ENCODE measurements at places on chromosomes 16 and 17.

GRCh38 chr16:81204798-81205680 lies 33.5 kb upstream of the BCO1 start:
- DNase-seq, result peak; percentile 66

GRCh38 chr16:88744577-88745521 lies 38.5 kb downstream of the CTU2 start:
- no peak for DNase-seq

GRCh38 chr17:78384479-78385175 lies 6.2 kb downstream of the PGS1 start:
- DNase-seq, result no peak

- DNase-seq, result no peak
Measured at GRCh38 chr17:73733517-73733916, 89.3 kb upstream of the SDK2 start.

- DNase-seq, result no peak
Measured at GRCh38 chr17:15303851-15304250, 37.5 kb downstream of the TEKT3 start.

DNA sequence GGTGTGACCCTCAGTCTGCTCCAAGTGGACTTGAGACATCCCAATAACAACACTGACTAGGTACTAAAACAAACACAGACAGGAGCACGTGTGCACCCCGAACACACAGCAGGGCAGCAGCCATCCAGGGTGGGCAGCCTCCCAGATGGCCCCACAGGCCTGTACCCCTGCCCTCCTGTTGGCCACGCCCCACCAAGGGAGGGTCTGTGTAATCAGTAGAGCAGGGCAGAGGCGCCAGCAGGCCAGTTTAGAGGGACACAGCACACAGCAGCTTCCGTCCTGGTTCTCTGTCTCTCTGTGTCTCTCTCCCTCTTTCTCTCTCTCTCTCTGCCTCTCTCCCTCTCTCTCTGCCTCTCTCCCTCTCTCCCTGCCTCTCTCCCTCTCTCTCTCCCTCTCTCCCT lies 21.4 kb downstream of the ACTG1 start:
- no peak for DNase-seq

- DNase-seq, result no peak
Measured at GRCh38 chr17:4073983-4074830, 68.6 kb downstream of the ZZEF1 start.

- no peak for DNase-seq
Measured at GRCh38 chr17:76783146-76783545, 45.2 kb downstream of the MFSD11 start.

DNA sequence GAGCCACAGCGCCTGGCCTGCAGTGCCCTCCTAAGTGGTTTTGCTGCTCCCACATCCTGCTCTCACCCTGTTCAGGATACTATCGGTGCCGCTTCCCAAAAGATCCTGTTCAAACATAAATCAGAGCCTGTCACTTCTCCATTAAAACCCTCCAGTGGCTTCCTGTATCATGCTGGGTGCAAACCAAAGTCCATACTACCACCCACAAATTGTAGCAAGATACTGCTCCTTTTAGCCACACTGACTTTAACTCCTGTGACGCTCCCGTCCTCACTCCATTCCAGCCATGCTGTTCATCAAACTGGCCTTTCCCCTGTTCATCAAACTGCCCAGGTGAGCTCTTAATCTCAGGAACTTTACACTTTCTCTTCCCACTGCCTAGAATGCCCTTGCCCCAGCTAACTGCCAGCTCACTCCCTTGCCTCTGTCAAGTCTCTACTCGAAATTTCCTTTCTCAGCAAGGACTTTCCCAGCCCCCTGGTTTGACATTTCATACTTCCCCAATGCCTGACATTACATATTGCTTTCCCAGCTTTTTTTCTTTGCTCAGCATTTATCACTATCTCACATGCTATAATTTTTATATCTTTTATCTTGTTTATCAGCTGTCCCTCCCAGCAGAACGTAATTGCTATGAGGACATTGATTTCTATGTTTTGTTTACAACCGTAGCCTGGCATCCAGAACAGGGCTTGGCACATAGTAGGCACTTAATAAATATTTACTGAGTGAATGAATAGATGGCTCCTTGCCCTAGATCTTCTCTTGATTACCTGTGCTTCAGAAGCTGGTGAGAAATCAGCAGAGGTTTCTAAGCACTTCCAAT lies 44.3 kb upstream of the SMURF2 start:
- no peak for DNase-seq

- DNase-seq, result no peak
Measured at GRCh38 chr17:48498164-48498850, 32.5 kb downstream of the HOXB1 start.

- DNase-seq, result no peak
Measured at GRCh38 chr16:2529061-2529931, 1.9 kb downstream of the CEMP1 start.

- no peak for DNase-seq
Measured at GRCh38 chr16:80085606-80086005, 455.2 kb upstream of the DYNLRB2 start.

DNA sequence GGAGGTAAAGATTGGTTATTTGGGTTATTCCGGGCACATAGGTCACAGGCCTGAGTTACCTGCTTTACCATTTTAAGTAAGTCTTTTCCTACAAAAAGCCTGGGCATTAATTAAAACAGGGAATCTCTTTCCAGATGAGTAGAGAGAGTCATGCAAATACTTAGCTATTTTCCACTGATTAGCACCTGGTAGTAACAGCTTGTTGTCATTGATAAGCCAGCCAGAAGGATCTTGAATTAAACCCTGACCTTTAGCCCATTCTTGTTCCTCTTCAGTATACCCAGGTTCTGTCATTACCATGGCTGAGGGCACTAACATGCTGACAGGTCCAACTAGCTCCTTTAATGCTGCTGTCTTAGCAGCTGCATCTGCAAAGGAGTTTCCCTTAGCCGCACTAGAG lies 44.4 kb upstream of the ARL4D start:
- DNase-seq, result no peak

DNA sequence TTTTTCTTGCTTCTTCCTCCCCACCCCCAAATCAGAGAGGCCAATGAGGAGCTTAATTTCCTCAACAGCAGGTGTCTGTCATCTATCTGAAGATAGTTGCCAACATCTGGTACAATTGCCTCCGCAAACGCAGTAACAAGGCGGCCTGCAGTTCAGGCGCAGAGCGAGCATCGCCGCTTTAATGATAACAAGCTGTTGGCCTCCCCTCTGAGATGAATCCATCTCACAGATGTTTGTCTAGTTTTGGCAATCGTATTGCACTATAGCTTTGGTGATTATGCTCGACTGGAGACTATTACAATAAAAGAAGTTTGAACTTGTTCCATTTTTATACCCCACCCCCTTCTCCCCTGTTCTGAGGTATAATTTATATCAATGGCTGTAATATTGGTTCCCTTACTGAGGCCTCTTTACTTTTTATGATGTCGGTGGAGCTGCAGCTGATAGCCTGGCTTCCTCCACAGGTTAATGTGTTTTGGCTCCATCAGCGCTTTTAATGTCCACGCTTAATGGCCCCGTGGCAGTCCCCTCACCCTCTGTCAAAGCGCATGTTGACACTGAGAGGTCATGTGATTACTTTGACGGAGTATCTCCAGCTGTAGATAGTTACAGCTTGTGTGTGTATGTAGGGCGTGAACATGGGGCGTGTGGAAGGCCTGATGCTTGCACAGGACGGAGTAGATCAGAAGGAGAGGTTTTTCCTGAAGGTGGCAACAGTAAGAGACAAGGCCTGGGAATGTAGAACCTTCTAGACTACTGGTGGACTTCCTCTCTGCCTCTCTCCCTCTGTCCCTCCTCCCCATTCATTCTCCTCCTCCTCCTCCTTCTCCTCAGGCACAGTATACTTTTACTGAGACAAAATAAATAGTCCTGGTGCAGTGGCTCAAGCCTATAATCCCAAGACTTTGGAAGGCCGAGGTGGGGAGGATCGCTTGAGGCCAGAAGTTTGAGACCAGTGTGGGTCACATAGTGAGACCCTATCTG lies 164.7 kb downstream of the MSI2 start:
- DNase-seq, result no peak

DNA sequence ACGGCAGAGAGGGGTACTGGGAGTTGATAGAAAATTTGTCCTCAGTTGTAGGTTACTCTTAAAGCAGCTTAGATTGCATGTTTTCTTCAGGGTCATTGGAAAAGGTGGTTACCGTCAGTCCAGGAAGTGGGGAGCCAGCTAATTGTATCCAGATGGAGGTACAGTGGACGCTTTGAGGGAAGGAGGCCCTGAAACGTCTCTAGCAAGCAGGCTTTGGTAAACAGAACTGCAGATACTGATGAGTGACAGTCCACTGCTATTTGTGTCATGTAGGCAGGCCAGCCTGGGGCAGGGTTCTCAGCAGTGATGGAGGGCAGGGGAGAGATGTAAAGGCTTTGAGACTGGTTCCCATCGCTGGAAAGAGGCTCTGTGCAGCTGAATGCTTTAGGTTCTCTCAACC lies 30.2 kb upstream of the ST6GALNAC1 start:
- DNase-seq, result peak; percentile 63

GRCh38 chr16:17474037-17474436 lies 3.3 kb upstream of the XYLT1 start:
- no peak for DNase-seq

GRCh38 chr16:88113545-88114045 lies 162.4 kb downstream of the BANP start:
- DNase-seq, result no peak

- DNase-seq, result no peak
Measured at GRCh38 chr17:18111330-18111971, 2.9 kb downstream of the MYO15A start.

DNA sequence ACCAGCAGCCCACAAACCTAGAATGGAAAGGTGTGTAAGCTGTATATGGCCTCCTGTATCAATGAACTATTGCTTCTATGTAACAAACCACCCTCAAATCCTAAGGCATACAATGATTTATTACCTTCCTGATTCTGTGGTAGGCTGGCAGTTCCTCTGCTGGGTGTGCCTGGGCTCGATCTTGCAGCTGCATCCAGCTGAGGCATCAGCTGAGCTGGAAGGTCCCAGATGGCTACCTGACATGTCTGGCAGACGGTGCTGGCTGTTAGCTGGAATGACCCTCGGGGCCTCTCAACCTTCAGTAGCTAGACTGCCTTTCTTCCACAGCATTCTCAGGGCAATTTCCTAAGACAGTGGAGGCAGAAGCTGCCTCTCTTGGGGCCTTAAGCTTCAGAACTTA lies 152.7 kb downstream of the RAB11FIP4 start:
- DNase-seq, result no peak

GRCh38 chr17:50918933-50919296 lies 52.8 kb upstream of the TOB1 start:
- no peak for DNase-seq

DNA sequence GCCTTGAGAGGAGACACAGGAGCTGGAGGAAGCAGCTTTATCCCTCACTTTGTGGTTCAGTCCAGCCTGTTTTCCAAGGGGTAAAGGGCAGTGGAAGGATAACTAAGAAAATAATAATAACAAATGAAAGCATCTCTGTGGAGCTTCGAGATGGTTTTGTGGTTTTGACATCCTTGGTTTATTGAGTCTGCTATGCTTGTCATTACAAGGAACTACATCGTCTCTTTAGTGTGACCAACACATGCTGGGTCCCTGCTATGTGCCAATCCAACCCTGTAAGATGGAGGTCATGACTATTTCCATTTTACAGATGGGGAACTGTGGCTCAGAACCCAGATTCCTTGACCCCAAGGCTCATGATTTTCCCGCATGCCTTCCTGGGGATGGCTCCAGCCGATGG lies 124.8 kb downstream of the MRM1 start:
- DNase-seq, result no peak

DNA sequence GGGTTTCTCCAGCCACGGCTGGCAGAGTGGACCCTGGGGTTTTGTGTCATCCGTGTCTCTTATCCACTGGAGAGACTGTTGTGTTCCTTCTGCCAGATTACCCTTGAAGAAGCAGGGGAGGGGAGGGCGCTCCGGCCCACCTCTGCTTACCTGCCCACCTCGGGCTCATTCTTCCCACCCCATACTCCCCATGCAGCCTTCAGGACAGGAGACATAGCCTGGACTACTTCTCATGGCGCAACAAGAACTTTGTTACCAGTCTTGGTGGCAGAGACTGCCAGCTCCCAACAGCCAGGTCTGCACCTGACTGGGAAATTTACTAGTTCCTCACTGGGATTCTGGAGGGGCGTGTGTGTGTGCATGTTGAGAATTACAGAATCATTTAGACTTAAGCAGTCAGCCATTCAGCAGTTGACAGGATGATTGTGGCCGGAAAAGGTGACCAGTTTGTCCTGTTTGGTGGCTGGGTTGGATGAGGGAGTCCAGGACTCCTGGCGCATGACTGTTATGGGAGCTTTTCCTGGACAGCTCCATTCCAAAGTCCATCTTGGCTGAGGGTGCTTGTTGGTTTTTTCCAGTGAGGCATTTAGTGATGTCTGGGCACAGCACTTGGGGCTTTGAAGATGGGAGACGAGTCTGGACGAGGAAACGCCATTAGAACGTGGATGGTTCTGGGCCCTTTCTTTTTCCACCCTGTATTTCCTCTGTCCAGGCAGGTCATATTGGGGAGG lies 8.7 kb downstream of the GSE1 start:
- DNase-seq, result no peak

DNA sequence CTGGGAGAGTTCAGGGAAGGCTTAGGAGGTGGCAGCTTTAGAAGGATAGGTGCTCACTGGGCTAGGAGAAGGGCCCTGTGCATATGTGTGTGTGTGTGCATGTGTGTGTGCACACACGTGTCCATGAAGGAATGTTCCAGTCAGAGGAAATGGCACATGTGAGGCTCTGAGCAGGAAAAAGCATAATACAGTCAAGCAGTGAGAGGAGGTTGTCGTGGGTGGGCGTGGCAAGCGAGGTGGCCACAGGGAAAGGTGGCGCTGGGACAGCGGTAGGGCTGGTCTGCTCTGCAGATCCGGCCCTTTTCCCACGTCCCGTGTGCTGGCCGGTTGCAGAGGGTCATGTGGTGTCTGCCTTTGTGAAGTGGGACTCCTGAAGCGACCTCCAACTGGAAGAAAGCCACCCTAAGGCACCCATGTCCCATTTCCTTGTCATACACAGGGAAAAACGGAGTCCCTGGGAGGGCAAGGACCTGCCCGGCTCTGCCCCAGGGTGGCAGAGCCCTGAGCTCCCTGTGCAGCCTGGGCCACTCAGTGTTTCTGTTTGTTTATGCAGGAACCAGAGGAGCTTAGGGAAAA lies 40.1 kb downstream of the NT5M start:
- no peak for DNase-seq

- DNase-seq, result peak; percentile 53
Measured at GRCh38 chr16:82814059-82814458, 187.3 kb downstream of the CDH13 start.

- DNase-seq, result no peak
Measured at GRCh38 chr16:51002881-51003490, 148.1 kb downstream of the SALL1 start.

GRCh38 chr17:44878627-44879221 lies 20.5 kb downstream of the EFTUD2 start:
- DNase-seq, result peak; percentile 28

GRCh38 chr17:48542698-48543106 lies 2.2 kb downstream of the HOXB2 start:
- no peak for DNase-seq

GRCh38 chr17:69581061-69581961 lies 166.8 kb downstream of the MAP2K6 start:
- peak; percentile 47 for DNase-seq

Data from iris pigment epithelial cell (primary cell).